ENCODE measurements at places on chromosomes 7 and 10.

DNA sequence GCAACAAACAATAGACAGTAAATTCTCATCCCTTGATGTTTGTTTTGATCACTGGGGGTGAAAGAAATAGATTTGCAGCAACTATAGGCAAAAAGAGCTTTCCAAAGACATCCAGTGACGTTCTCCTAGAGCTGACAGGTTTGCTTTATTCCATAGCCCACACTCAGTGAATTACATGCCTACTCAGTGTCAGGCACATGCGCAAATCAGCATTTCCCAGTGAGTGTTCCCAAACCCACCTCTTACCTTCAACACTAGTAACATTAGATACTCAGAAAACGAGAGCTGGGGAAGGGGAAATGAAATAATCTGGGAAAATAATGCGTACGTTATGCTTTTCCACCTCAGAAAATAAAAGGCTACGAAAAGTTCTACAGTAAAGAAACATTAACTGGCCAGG, 144.1 kb downstream of the CPEB3 start:
- no peak for DNase-seq

GRCh38 chr7:101964680-101965452, 147.4 kb downstream of the CUX1 start:
- no peak for DNase-seq

DNA sequence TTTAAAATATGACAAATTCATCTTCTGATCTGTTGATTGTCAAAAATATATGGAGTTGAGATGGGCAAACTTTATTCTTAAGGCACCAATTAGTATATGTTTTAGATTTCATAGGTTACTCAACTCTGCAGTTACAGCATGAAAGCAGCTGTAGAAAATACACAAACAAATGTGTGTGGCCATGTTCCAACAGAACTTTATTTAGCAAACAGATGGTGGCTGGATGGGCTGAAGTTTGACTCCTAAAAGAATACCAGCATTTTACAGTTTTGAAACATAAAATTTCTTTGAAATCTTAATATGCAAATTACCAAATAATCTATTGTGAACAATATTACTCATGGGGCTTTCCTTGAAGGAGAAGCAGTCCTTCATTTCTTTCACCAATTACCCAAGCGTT, 1206.0 kb upstream of the LRRTM3 start:
- DNase-seq: no peak

DNA sequence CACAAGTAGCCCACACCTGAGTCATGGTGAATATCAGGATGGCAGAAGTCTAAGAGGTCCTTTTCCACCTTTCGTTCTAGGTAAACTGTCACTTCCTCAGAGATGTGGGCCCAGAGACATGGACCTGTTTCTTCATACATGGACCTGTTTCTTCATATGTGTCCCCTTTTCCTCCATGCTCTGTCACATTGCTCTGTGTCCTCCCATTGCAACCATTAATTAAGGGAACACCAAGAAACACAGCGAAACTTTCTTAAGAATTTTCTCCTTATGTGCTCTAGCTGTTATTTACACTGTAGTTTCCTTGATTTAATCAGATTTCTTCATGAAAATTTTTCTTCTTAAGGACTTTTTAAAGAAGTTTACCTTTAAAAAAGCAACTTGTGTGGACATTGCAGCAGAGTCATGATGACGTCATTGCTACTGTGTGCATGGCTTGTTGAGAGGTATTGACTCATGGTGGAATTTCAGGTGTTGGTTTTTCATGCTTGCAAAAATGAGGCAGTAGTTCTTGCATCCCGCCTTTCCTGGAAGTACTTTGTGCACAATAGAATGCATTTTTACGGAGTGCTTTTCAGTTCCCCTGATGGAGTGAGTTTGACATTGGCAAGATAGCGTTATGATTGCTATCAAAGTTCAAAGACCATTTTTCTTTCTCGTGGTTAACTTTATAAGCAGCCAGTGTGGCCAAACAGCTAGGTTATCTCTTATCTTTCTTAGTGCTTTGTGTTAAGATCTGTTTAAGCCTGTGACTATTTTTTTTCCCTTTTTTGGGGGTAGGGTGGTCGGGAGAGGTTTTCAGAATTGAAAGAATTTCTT, 37.7 kb downstream of the CFAP58 start:
- no peak for DNase-seq

- no peak for DNase-seq
Measured at GRCh38 chr10:99143011-99143410, 92.6 kb downstream of the HPSE2 start.
